ENCODE measurements at places on chromosomes 6 and 20. TPM values are rescaled to one million over a fixed set of nuclear protein-coding genes. Genes with fewer than 3 reads are reported as not detected.

Gene PAK5
- total RNA-seq, result not detected

Gene PDYN
- total RNA-seq, result not detected

Gene BACH2
- total RNA-seq, result 3.3 TPM

Gene BPI
- total RNA-seq, result not detected

Gene CLPSL2
- 1.7 TPM for total RNA-seq

- H3K27ac ChIP-seq, result no peak overlapping the region
- H3K27me3 ChIP-seq, result no peaks in the 10 kb centered on the region
- DNase-seq, result no peak
- no peaks in the 10 kb centered on the region for H3K36me3 ChIP-seq
These were observed 127.4 kb upstream of the DST start for GRCh38 chr6:56770011-56770520.

DNA sequence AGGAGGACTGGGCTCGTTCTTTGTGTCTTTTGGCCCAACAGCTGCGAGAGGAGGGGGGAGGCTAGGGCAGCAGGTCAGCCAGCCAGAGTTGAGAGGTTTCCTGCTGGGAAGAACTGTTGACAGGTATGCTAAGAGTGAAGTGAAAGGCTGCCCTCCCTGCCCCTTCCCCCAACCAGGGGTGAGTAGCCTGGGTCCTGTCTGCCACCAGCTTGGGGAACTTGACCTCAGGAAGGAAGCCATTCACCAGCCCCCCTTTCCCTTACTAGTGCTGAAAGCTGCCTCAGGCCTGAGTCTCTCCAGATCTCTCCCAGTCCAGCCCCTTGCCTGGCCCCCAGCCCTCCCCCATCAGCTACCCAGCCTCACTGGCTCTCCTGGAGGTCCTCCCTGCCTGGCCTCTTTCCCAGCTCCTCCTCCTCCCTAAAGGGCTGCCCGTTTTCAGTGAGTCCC, 20.7 kb upstream of the ZNF76 start:
- H3K36me3 ChIP-seq, result no peaks in the 10 kb centered on the region
- no peak for DNase-seq
- H3K4me3 ChIP-seq, result no peak overlapping the region
- no peaks in the 10 kb centered on the region for H3K27me3 ChIP-seq

DNA sequence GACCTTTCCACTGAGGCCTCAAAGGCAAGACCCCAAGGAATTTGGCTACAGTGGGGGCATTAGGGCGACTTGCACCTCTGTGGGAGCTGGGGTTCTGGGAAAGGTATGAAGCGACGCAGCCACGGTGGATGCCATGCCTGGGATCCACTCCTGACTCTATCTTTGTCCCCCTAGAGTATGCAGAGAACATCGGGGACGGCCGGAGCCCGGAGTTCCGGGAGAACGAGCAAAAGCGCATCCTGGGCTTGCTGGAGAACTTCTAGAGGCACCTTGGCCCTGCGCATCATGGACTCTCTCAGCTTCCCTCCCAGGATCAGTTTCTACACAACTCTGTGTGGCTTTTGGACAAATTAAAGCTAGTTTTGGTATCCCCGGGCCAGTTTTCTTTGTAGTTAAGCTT, 31.2 kb upstream of the VSTM2L start:
- H3K27me3 ChIP-seq, result no peaks in the 10 kb centered on the region
- no peaks in the 10 kb centered on the region for H3K36me3 ChIP-seq

DNA sequence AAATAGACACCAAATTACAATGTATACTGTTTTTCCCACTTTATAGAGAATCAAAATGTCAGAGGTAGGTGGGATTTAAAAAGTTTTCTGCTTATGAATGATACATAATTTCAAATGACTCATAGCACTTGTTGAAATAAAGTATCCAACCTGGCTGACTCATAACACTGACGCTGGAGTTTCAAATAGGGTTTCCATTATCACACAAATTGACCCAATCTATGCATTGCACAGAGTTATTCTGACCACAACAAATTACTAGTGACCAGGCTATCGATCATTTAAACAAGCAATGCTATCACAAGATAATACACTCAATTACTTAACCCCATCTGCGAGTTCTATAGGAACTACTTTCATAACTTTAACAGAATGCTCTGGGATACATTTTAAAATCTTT, 31.9 kb upstream of the PRELID3B start:
- H3K4me1 ChIP-seq, result peaks cover 8% of the 10 kb centered on the region
- H3K27ac ChIP-seq, result no peak overlapping the region
- no peaks in the 10 kb centered on the region for H3K36me3 ChIP-seq

GRCh38 chr6:90874931-90875330, 288.1 kb upstream of the MAP3K7 start:
- H3K27ac ChIP-seq, result no peak overlapping the region
- DNase-seq, result no peak
- H3K36me3 ChIP-seq, result no peaks in the 10 kb centered on the region
- H3K27me3 ChIP-seq, result peaks cover 25% of the 10 kb centered on the region

DNA sequence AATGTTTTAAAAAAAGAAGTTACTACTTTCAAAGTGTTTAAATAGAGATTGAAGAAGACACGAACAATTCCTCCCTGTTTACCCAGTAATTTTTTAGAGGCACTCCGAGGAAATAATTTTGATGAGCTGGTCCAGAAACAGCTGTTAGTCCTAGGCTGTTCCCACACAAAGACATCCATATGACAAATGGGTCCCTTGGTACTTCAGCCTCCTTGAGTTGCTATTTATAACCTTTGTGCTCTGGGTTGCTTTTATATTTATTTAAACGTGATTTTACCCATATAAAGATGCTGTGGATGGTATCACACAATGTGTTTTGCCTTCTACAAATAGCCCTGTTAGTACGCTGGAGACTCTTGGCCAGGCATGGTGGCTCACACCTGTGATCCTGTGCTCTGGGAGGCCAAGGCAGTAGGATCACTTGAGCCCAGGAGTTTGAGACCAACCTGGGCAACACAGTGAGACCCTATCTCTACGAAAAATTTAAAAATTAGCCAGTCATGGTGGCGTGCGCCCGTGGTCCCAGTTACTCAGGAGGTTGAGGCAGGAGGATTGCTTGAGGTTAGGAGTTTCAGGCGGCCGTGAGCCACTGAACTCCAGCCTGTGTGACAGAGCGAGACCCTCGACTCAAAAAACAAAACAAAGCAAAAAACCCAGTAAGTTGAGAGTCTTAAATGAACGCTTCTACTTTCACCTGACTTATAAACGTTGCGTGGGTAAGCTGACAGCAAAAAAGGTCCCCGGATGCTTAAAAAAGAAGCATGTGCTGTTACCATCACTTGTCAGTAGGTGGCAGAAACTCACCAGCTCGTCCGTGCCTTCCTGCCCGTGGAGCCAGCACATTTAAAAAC, 56.9 kb upstream of the ARMH2 start:
- peak overlapping the region; percentile 39 for H3K4me3 ChIP-seq
- H3K27ac ChIP-seq, result no peak overlapping the region
- DNase-seq, result peak; percentile 54

GRCh38 chr6:164185471-164185871, 771.0 kb downstream of the QKI start:
- no peak overlapping the region for H3K4me3 ChIP-seq
- H3K4me1 ChIP-seq, result no peaks in the 10 kb centered on the region
- DNase-seq, result no peak
- H3K27ac ChIP-seq, result no peak overlapping the region
- H3K36me3 ChIP-seq, result no peaks in the 10 kb centered on the region

DNA sequence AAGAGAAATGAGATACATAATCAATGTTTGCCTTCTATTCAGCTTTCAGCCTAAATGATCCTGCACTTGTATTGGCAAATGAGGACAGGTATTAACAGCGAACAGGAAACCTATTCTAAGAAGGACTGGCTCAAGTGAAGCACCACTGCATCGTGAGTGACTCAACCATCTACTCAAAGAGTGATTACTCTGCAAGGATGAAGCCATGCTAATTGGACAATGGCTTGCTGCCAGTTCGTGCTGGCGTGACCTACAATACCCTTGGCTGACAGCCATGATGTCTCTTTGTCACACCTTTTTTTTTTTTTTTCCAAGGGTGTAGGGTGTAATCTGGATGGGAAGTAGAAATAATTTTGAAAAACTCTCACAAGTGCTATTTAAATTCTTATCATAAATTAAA, 104.9 kb downstream of the GJA10 start:
- H3K27ac ChIP-seq, result no peak overlapping the region
- no peaks in the 10 kb centered on the region for H3K36me3 ChIP-seq
- H3K27me3 ChIP-seq, result no peaks in the 10 kb centered on the region

DNA sequence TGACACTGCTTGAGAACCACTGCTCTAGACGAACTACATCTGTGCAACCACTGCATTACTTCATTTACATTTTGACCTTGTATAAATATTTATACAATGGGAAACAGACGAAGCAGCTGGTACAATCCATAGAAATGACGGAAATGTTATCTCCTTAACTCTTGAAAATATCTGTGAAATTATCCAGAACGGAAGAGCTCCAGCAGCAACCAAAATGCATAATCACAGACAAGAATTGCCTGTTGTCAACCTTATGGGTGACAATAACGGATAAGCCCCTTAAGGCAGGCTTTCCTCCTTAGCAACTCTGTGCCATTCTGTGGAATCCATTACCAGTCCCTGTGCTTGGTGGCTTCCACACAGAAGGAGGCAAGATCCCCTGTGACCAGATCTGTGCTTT, 115.4 kb downstream of the DTNBP1 start:
- H3K4me3 ChIP-seq, result no peak overlapping the region
- H3K4me1 ChIP-seq, result peaks cover 12% of the 10 kb centered on the region
- no peaks in the 10 kb centered on the region for H3K27me3 ChIP-seq
- no peak for DNase-seq

DNA sequence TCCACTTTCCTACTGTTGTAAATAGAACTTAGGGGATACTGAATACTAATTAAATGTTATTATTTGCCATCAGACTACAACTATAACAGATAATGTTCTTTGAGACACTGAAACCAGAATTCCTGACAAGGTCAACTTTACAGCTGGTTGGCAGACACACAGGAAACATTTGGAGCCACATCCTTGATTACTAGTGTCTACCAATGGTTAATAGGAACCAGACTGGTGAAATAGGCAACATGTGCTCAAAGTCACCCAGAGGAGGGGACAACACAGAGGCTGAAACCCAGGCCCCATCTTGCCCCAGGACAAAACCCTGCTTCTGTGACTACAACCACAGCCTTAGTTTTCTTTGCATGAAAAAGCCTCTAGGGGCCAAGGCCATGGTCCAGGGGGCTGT, 47.8 kb upstream of the NT5E start:
- H3K27me3 ChIP-seq, result no peaks in the 10 kb centered on the region
- H3K36me3 ChIP-seq, result no peaks in the 10 kb centered on the region
- no peak for DNase-seq
- no peak overlapping the region for H3K4me3 ChIP-seq
- no peak overlapping the region for H3K27ac ChIP-seq

- no peaks in the 10 kb centered on the region for H3K36me3 ChIP-seq
- H3K27me3 ChIP-seq, result no peaks in the 10 kb centered on the region
- H3K27ac ChIP-seq, result no peak overlapping the region
- H3K4me1 ChIP-seq, result no peaks in the 10 kb centered on the region
These were observed 26.9 kb upstream of the STX11 start for GRCh38 chr6:144123421-144123820.

- H3K36me3 ChIP-seq, result no peaks in the 10 kb centered on the region
- no peaks in the 10 kb centered on the region for H3K27me3 ChIP-seq
- no peak overlapping the region for H3K4me3 ChIP-seq
- no peaks in the 10 kb centered on the region for H3K4me1 ChIP-seq
- DNase-seq, result no peak
These were observed 34.2 kb upstream of the C20orf203 start for GRCh38 chr20:32707691-32708581.

GRCh38 chr20:51752343-51752951, 15.7 kb downstream of the ATP9A start:
- H3K27ac ChIP-seq, result peak overlapping the region; percentile 87
- H3K4me3 ChIP-seq, result peak overlapping the region; percentile 38
- peaks cover 79% of the 10 kb centered on the region for H3K4me1 ChIP-seq
- H3K27me3 ChIP-seq, result no peaks in the 10 kb centered on the region

DNA sequence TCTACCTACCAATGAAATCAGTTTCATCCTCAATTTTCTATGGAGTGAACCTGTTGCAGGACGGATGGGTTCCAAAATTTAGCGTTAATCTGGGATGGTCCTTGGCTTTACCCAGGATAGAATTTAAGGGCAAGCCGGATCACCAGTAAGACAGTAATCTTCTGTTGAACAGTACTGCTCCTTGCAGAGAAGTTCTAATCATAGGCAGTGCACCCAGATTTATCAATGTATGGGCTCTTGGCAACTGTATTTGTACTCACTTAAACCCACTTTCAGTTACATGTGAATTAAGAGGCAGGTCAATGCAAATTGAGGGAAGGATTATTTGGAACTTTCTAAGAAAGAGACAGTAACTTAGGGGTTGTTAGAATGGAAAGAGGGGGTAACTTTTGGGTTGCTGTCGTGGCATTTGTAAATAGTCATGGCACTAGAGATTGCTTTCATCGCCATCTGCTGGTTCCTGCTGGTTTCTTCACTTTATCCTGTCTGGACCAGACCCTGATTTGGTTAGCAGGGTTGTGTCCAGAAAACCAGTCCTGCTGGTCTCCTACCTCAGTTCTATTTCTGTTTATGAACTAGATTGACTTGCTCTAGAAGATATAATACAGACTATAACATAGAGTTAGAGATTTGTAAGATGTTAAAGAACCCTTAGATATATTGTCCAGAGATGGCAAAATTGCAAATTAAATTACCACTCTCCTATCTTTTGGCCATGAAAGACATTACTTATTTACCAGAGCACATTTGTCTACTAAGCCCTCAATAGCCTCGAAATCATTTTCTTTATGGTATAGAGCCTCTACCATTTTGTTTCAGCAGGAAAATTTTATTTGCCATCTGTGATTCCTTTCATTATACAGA, 646.3 kb downstream of the UTRN start:
- peaks cover 25% of the 10 kb centered on the region for H3K36me3 ChIP-seq
- H3K27ac ChIP-seq, result peak overlapping the region; percentile 76
- H3K4me3 ChIP-seq, result no peak overlapping the region
- no peak for DNase-seq

DNA sequence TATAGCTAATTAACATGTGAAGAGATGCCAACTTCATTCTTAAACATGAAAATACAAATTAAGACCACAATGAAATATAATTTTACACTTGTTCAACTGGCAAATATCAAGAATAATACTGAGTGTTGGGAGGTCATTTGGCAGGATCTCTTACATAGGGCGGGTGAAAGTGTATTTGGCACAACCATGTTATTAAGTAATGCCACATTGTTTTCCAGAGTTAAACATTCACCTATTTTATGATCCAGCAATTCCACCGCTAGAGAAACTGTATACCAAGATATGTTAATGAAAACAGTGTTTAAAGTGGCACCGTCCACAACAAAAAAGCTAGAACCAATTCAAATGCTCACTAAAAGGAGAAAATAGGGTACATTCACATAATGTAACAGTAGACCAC, 14.1 kb downstream of the MOCS1 start:
- H3K36me3 ChIP-seq, result no peaks in the 10 kb centered on the region
- H3K27me3 ChIP-seq, result no peaks in the 10 kb centered on the region
- H3K4me3 ChIP-seq, result no peak overlapping the region
- no peaks in the 10 kb centered on the region for H3K4me1 ChIP-seq
- no peak overlapping the region for H3K27ac ChIP-seq
- no peak for DNase-seq

- H3K4me1 ChIP-seq, result no peaks in the 10 kb centered on the region
- H3K27me3 ChIP-seq, result no peaks in the 10 kb centered on the region
- no peak for DNase-seq
- H3K27ac ChIP-seq, result no peak overlapping the region
These were observed 37.4 kb upstream of the E2F3 start for GRCh38 chr6:20364327-20364726.

Data from HCT116 (cell line).